NCI-H2171 (cell line): ENCODE measurements at places on chromosomes 5 and 9.

GRCh38 chr9:2291980-2292704 lies 277.0 kb downstream of the SMARCA2 start:
- peak; percentile 99 for DNase-seq

DNA sequence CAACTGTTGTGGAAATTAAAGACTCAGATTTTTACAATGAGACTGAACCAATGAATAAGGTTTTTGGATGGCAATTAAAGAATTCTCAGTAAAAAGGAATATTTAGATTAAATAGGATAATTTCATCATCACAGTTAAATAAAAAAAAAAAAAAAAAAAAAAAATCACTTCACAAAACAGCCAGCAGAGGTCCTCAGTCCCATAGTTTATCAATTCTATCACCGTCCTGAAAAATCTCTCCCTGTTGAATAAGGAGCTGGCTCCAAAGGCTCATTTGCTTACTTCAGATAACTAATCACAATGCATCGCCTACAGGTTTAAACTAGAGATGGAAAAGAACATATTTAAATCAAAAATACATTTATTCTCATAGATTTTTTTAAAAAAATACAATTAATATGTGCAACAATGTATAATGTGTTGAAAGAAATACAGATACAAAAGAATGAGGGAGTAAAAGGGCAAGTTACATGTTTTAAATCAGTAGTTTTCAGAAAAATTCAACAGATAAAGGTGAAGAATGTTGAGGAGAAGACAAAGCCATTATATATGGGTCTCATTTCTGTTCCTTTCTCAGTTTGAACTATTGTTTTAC lies 175.8 kb upstream of the CHD1 start:
- no peak for DNase-seq

GRCh38 chr9:114720086-114720676 lies 38.2 kb upstream of the TEX48 start:
- no peak for DNase-seq

GRCh38 chr9:22054076-22054475 lies 45.0 kb upstream of the CDKN2B start:
- no peak for DNase-seq

DNA sequence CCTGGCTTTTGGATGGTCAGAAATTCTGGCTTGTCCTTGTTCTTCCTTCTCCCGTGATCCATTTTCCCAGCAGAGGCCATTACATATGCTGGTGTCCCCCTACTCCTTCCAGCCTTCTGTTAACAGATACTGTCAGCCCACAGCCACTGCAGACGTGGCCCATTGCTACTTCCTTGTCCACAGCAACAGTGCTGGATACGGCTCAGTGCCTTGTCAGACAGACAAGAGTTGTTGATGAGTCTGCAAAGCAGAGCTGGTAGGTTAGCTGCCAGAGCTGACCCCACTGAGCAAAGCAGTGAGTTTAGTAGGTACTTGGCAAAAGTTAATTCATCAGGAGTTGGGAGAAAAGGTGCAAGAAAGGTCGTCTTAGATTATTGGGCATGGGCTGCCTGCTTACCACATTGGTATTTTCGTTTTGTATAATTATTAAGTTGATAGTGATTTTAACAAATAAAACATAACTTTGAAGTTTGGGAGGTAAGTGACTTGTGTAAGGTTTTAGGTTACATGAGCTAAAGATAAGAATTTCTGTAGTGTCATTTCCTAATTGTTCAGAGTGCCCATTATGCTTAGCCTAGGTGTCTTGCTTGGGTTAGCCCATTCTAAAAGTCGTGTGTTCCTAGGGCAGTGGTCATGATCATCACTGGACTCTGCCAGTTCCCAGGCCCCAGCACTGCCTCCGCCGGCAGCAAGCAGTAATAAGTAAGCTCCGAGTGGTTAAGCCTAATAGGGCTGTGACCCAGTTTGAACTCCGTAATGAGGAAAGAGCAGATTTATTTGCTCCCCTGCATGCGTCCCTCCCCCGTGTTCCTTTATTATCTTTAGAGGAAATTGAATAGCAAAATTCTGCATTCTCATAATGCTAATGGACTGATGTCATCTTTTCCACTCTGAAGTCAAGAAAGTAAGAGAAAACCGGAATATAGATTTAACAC lies 292.0 kb downstream of the FANCC start:
- no peak for DNase-seq

GRCh38 chr5:86679949-86680348 lies 62.2 kb downstream of the COX7C start:
- DNase-seq: no peak

DNA sequence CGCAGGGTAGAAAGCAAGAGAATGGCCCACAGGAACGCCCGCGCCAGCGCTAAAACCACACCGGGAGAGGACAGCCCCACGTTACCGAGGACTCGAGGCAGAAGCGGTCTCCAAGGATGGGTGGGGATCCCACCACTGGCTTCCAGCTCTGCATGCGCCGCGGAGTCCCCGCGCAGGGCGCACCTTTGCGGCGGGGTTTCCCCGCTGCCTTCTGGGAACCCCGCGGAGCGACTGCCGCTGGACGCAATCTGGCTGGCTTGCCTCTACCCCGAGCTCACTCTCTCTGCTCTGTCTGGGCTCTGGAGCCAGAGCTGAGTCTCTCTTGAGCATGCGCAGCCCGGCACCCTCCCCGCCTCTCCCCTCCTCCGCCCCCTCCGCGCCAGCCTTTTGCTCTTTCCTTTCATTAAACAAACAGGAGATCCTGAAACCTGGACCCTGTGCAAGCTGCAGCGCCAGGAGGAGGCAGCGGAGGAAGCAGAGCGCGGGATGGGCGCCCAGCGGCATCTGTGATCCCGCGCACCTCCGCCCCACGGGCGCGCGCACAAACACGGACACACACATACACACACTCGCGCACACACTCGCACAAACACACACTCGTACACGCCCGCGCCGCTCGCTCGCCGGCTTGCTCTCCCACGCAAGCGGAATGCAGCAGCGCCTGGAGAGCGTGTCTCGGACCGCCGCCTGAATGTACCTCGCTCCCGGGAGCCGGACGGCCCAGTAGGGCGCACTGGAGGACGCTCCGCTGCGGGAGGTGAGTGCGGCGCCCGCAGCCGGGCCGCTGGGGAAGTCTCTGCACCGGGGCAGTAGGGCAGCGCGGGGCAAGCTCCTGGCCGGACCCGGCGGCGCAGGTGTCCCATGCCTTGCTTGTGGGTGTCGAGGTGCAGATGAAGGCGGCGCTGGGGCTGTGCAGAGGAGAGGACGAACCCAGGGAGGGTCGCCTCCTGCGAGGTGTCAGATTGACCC lies at the start of gene PLPPR1:
PLPPR1 (plus strand) TSS at position 382 of the 969 bp plus-strand sequence.
- peak; percentile 90 for DNase-seq

DNA sequence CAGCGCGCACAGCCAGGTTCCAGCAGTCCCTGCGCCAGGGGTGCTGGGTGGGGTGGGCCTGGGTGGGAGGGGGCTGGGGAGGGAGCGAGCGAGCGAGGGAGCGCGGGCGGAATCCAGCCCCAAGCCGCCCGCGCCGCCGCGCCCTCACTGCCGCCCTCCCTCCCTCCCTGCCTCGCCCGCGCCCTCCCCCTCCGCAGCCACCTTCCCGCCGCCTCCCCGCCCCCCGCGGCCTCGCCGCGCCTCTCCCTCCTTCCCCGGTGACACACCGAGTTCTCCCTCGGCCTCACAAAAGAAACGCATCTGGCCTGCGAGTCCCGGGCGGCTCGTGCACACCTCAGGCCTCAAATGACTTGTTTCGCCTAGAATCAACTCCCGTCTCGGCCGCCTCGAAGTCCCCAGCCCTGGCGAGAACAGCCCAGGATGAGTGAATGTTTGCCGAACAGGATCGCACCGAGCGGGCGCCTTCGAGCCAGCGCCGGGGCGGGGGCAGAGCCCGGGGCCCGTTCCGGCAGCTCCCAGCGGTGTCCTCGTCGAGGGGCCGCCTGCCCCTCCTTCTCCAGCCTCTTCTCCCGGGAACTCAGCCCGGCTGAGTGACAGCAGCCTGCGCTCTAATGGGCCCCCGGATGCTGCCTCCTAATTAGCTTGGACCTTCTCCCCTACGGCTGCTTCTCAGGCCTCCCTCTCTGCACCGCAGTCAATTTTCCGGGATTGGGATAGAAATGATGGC lies 371 bp upstream of the PITX1 start:
- peak; percentile 44 for DNase-seq

DNA sequence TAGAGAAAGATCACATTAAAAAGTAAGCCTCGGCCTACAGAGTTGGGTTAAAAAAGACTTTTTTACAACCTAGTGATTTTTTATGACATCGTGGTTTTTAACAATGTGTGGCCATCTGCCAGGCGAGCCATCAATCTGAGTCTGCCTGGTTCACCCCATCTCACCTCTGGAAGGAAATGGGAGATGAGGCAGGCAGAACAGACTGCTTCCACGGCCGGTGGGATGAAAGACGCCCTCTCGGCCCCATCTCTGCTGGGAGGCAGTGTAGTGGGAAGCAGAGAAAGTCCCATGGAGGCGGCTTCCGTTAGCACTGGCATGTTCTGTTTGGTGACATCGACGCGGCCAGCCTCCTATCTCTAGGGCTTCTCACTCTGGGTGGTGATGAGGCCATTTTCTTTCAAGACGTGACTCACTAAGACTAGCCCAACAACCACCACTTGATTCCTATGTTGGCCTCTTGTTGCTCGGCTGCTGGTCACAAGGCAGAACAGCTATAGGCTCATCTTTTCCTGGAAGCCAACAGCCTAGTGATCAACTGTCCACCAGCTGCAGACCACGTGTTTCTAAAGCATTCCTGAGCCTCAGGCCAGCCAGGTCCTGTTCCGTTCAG lies 132.4 kb upstream of the OTULINL start:
- DNase-seq: peak; percentile 53
